Amniotic stem cell (primary cell): ENCODE measurements at places on chromosomes 12 and 14.
A peak's percentile ranks its signal among the peaks of the same experiment; 100 is the strongest.

DNA sequence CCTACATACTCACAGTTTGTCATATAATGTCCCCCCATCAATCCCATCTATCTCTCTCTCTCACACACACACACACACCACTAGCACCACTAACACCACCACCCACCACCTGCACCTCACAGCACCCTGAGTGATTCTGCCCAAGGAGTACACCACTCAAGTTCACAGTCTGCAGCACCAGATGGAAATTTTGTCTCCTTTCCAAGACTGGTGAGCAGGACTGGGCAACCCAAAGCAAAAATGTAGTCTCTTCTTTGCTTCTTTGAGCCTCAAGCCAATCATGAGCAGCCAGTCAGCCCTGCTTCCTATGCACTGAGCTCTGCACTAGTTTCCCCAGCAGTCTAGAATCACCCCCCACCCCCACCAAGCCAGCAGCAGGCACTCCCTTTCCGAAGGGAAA, 15.0 kb upstream of the ARMH4 start:
- DNase-seq = no peak

DNA sequence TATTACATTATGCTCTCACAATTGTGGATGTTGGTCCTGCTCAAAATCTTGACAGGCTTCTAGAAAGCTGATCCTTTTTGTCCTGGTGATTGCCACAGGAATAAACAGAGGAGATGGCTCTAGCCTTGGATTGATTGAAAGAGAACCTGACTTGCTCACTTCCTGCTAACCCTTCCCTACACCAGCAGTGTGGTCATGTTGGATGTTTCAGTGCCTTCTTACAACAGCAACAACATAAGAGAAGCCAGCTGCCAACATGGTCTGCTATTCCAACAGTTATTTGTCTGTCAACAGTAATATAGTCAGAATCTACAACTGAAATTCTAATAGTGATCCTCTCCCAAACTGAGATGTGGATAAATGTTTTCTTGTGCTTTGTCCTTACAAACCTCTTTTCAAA, 311.6 kb upstream of the DIO2 start:
- no peak for DNase-seq

DNA sequence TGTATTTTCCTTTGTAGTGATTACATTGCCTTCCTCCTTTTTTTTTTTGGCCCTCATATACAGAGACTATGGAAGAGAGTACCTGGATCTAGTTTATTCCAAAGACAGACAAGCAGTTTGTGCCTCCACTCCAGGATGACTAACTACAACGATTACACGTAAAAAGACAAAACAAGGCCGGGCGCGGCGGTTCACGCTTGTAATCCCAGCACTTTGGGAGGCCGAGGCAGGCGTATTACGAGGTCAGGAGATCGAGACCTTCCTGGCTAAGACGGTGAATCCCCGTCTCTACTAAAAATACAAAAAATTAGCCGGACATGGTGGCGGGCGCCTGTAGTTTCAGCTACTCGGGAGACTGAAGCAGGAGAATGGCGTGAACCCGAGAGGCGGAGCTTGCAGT, 2.2 kb downstream of the CERS5 start:
- no peak for DNase-seq

DNA sequence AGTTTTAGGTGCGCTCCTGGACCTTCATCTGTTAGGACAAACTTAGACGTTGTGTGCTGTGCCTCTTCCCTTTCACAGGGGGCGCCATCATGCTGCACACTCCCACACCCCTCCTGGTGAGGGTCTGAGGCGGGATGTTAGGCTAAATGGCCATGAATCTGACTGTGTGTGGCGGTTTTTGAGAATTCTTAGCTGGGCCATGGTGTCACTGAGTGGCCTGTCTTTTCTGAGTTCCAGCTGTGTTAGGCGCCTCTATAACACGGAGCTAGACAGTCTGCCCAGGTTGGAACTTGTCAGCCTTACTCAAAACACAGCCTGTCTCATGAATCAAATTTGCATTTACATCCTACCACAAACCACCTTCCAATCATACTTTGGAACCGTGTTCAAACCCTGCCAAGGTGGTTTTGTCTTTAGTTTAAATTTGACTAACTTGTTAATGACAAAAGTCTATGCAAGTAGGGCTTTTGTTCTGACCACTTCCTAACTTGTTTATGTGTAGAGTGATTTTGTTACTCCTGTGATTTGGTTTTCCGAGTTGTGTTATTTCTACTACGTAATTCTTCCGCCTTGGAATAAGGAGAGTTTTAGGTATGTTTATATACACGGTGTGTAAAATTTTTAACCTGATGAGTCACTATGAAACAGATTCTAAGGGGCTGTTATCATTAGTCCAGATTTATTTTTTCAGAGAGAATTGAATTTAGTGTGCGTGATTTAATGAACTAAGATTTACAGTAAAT, 19.6 kb downstream of the ACVR1B start:
- no peak for DNase-seq

DNA sequence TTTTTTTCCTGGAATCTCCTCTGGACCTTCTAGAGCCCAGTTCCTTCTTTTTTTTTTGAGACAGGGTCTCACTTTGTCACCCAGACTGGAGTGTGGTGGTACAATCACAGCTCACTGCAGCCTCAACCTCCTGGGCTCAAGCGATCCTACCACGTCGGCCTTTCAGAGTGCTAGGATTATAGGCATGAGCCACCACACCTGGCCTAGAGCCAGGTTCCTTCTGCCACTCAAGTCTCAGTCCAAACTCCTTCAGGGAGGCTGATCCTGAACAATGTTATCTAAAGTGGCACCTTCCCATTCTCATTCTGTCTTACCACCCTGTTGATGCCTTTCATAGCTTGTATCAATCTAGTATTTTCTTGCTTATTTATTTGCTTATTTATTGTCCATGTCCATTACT, 22.3 kb upstream of the ELK3 start:
- DNase-seq = no peak

DNA sequence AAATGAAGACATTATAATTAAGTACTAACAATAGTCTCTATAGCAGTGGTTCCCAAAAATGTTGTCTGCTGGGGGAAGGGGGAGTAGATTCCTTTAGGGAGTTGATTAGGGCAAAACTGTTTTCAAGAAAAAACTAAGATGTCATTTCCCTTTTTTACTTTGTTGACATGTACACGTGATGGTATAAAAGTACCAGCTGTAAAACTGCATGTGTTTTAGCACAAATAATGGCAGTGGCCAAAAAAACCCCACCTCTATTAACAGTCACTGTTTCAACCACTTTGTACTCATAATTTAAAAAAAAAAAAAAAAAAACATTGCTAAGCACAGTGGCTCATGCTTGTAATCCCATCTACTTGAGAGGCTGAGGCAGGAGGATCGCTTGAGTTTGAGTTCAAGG, 61.7 kb downstream of the PPP1R12A start:
- no peak for DNase-seq

DNA sequence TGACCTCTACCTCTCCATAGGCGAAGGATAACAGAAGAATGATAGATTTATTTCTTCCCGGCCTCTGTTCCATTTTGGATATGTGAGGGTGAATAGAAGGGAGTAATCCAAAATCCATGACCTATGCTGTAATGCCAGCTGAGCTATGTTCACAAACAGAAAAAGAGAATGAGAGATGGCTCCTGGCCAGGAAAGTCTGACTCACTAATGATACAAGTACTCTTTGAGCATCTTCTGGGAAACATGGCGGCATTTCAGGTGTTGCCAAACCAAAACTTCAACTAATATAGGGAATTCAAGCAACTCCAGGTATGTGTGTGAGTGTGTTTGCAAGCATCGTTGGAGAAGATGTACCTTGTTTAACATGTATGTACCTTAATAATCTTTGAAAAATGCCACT, 55.1 kb downstream of the MED13L start:
- peak; percentile 40 for DNase-seq

GRCh38 chr12:71448150-71448581, 8.6 kb downstream of the LGR5 start:
- no peak for DNase-seq
